Stimulated activated CD8-positive, alpha-beta memory T cell treated with anti-CD3 and anti-CD28 coated beads, Interleukin-7, amount 100 ng/mL, for 1 hour (primary cell): ENCODE measurements at places on chromosomes 1 and 21.

DNA sequence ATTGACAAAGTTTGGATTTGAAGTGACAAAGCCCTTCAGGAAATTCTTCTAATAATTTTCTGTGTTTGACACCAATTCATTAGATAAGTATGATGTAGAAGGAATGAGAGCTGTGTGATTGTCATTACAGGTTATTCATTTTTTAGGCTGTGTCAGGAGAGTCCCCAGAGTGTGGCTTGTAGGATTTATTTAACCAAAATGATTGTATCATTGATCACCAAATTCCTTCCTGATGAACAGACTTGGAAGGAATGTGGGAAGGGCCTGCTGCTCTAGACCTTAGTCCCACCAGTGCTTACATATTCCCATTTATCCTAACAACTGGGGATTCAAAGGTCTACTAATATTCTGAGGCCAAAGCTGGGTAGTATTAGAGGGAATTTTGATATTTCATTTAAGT lies 383.3 kb upstream of the KAZN start:
- DNase-seq, result no peak

DNA sequence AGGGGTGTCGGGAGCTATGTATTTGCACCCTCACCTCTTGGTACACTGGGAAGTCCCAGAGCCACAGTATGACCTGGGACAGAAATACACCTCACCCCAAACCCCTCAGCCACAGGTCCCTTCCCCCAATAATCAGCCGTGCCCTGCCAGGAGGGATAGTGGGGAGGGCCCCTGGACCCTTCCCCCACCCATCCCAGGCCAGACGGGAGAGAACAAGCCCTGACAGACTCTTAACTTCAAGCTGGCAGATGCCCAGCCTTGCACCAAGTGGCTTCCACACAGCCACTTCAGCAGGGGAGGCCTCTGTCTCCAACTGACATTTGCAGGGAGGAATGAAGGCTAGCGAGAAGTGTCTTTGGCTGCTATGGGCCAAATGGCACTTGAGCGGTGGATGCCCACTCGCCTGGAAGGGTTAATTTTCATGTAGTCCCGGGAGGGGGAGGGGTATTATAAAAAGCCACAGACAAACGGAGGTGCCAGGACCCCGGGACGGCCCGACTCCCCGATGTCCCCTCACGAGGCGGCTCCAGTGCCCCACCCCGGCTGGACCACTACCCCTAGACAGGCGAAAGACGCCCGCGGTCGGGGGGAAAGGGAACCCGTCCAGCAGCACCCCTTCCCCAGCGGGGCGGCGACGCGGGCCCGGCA lies 495 bp downstream of the SYNC start:
- no peak for DNase-seq

DNA sequence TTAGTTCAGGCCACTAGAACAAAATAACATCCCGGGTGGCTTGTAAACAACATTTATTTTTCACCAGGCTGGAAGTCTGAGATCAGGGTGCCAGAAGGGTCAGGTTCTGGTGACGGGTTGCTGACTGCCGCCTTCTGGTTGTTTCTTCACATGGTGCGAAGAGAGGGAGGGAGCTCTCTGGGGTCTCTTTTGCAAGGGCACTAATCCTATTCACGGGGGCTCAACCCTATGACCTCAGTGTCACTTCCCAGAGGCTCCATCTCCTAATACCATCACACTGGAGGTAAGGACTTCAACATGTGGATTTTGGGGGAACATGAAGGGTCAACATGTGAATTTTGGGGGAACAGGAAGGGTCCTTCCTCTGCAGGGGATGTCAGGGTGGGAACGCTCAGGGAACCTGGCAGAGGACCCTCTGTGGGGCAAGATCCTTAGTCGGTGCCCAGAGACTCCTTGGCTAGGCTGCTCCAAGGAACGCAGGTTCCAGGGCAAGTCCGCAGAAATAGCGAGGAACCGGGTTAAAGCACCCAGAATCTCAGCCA lies 8.7 kb upstream of the C2CD2 start:
- DNase-seq, result no peak

- no peak for DNase-seq
Measured at GRCh38 chr1:211630236-211631081, 45.0 kb downstream of the NEK2 start.

- DNase-seq, result no peak
Measured at GRCh38 chr1:215146240-215146975, 63.9 kb downstream of the KCNK2 start.
